Vagina (tissue), 2 donors: ENCODE measurements at places on chromosomes 3 and 15. TPM values are rescaled to one million over a fixed set of nuclear protein-coding genes. Genes with fewer than 3 reads are reported as not detected.

DNA sequence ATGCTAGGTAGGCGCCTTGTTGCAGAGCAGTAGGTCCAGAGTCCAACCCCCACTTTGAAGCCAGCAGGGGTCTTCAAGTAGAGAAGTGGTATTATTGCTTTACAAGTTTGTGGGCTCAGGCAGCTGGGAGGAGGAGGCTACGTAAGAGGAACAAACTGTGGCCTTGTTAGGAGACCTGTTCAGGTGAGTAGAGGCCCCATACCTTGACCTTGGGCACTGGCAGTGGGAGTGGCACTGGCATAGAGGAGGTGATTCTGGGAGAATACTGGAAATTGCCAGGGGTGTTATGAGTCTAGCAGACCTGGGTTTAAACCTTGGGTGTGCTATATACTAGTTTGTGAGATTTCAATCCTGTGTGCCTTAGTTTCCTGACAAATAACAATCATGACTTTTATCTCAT is 34.6 kb upstream of the SCAANT1 start:
- no peak overlapping the region for H3K27ac ChIP-seq
- H3K27me3 ChIP-seq = no peaks in the 10 kb centered on the region
- peaks cover 33% of the 10 kb centered on the region for H3K4me1 ChIP-seq
- no peak for DNase-seq

- no peak overlapping the region for H3K27ac ChIP-seq
- H3K36me3 ChIP-seq = no peaks in the 10 kb centered on the region
- no peak overlapping the region for H3K4me3 ChIP-seq
- no peak for DNase-seq
- no peaks in the 10 kb centered on the region for H3K27me3 ChIP-seq
Measured at GRCh38 chr3:64176461-64176996, 48.7 kb downstream of the PRICKLE2 start.

DNA sequence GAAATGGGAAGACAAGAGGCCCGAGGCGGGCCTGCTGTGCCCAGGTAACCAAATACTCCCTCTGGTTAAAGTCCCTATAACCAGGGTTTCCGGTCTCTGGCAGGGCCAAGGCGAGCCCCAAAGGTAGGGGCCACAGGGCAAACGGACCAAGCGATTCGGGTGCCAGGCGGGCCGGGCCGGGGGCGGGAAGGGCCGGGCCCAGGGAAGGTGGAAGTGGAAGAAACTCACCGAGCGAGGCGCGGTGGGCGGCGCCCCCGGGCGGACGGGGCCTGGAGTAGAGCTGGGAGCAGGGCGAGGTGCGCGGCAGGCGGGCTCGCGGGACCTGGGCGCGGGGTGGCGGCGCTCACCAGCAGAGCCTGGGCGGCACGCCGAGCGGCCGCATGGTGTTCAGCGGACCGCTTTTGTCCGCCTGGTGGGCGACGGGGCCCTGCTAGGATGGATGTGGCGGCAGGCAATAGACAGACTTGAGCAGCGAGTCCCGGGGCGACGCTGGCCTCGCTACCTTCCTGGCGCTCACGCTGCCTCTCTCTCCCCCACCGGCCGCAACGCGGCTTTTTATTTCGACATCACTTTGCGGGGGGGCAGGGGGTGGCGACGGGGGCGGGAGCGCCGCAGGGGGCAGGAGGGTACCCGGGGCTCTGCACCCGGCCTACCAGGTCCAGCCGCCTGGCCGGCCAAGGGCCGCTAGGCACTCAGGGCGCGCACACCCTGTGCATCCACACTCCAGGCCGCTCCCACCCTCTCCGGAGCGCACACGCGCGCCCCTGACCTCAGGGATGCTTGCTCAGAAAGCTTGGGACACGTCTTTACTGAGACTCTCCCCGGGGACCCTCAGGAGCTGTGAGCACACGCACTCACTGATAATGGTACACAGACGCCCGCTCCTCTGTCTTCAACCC is at the start of gene GATA2:
GATA2 (minus strand) TSS at position 531 of the 899 bp plus-strand sequence. CDS start 6,170 bp downstream, outside the sequence.
- peak within 1 kb of the TSS; percentile 83 for H3K4me3 ChIP-seq
- peaks cover 63% of the 10 kb centered on the region for H3K4me1 ChIP-seq
- H3K27me3 ChIP-seq = no peaks in the 10 kb centered on the region

GRCh38 chr15:27850981-27851857 is 247.9 kb downstream of the OCA2 start:
- H3K4me3 ChIP-seq = no peak overlapping the region
- H3K27ac ChIP-seq = no peak overlapping the region
- no peaks in the 10 kb centered on the region for H3K27me3 ChIP-seq

- no peak for DNase-seq
- H3K27ac ChIP-seq = no peak overlapping the region
- no peaks in the 10 kb centered on the region for H3K36me3 ChIP-seq
Measured at GRCh38 chr15:99734575-99734974, 1.3 kb upstream of the LYSMD4 start.

DNA sequence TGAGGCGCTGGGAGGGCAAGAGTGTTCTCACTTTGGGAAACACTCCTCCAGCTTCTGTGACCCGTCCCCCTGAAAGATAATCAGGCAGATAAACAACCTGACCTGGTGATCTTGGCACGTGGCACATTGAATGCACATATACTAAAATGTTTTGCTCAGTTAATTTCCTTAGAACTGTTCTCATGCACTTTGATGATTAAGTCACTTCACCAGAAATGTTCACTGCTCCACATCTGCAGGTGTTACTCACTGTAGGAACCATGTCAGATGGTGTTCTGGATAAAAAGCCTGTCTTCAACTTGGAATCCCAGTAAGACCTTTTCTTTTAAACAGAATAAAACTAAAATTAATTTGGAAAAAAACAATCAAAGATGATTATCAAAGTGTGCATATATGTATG is 24.6 kb upstream of the NIPA2 start:
- H3K27me3 ChIP-seq = no peaks in the 10 kb centered on the region
- no peak overlapping the region for H3K4me3 ChIP-seq
- no peaks in the 10 kb centered on the region for H3K4me1 ChIP-seq

DNA sequence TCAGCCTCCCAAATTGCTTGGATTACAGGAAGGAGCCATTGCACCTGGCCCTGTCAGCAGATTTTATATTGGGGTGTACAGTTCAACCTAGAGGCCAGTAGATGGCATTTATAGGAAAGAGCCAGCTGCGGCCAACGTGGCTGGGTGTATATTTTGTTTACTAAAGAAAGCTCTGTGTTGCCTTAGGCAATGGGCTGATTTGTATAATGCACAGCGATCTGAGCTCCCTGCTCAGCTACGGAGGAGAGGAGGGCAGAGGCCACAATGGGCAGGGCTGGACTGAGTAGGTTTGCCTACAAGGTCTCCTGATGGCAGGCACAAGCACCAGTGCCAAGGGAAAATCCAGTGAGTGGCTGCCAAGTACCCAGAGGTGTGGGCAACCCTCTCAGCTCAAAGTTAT is 282.4 kb downstream of the ARPP21 start:
- DNase-seq = no peak
- no peak overlapping the region for H3K4me3 ChIP-seq
- H3K27ac ChIP-seq = no peak overlapping the region
- H3K36me3 ChIP-seq = no peaks in the 10 kb centered on the region
- H3K27me3 ChIP-seq = no peaks in the 10 kb centered on the region

- H3K27ac ChIP-seq = no peak overlapping the region
- H3K36me3 ChIP-seq = peaks cover 3% of the 10 kb centered on the region
- H3K27me3 ChIP-seq = no peaks in the 10 kb centered on the region
- no peaks in the 10 kb centered on the region for H3K4me1 ChIP-seq
- no peak for DNase-seq
Measured at GRCh38 chr15:71011503-71012155, 103.6 kb upstream of the THSD4 start.

DNA sequence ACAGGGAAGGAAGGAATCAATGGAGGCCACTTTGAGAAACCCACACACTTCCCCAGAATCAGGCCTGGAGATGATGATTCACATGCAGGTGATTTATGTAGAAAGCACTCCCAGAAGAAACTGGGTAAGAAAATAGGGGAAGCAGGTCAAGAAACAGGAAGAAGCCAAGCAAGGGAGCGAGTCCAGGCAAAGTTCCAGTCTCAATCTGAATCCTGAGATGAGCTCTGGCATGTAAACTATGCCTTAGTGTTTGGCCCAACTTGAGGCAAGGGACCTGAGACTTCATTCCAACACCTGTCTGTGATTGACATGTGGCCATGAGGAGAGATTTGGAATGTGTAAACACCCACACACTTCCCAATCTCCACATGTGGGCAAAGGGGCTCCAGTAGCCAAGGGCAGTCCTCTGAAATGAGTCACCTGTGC is 61.6 kb upstream of the CTNNB1 start:
- H3K36me3 ChIP-seq = no peaks in the 10 kb centered on the region
- no peaks in the 10 kb centered on the region for H3K4me1 ChIP-seq
- H3K4me3 ChIP-seq = no peak overlapping the region

GRCh38 chr3:152891678-152892077 is 56.7 kb downstream of the P2RY1 start:
- no peaks in the 10 kb centered on the region for H3K36me3 ChIP-seq
- no peak for DNase-seq
- no peaks in the 10 kb centered on the region for H3K27me3 ChIP-seq
- H3K4me3 ChIP-seq = no peak overlapping the region

DNA sequence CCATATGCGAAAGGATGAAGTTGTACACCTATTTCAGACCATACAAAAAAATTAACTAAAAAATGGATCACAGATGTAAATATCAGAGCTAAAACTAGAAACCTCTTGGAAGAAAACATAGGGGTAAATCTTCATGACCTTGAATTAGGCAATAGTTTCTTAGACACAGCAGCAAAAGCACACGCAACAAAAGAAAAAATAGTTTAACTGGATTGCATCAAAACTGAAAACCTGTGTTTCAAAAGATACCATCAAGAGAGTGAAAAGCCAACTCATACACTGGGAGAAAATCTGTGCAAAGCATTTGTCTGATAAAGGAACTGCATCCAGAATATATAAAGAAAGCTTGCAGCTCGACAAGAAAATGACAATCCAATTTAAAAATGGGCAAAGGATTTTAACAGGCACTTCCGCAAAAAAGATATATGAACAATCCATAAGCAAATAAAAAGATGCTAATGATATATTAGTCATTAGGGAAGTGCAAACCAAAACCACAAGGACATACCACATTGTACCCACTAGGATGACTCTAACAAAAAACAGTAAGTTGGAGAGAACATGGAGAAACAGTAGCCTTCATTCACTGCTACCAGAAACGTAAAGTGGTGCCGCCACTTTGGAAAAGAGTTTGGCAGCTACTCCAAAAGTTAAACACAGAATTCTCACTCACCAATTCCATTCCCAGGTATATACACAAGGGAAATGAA is 263.1 kb downstream of the ADAMTS17 start:
- H3K27ac ChIP-seq = no peak overlapping the region
- H3K4me1 ChIP-seq = no peaks in the 10 kb centered on the region
- no peak for DNase-seq
- H3K27me3 ChIP-seq = no peaks in the 10 kb centered on the region
- no peak overlapping the region for H3K4me3 ChIP-seq

- H3K36me3 ChIP-seq = no peaks in the 10 kb centered on the region
- H3K4me1 ChIP-seq = no peaks in the 10 kb centered on the region
- no peak overlapping the region for H3K4me3 ChIP-seq
- H3K27ac ChIP-seq = no peak overlapping the region
- no peaks in the 10 kb centered on the region for H3K27me3 ChIP-seq
Measured at GRCh38 chr3:127275287-127275781, 12.5 kb downstream of the PRR20G start.

DNA sequence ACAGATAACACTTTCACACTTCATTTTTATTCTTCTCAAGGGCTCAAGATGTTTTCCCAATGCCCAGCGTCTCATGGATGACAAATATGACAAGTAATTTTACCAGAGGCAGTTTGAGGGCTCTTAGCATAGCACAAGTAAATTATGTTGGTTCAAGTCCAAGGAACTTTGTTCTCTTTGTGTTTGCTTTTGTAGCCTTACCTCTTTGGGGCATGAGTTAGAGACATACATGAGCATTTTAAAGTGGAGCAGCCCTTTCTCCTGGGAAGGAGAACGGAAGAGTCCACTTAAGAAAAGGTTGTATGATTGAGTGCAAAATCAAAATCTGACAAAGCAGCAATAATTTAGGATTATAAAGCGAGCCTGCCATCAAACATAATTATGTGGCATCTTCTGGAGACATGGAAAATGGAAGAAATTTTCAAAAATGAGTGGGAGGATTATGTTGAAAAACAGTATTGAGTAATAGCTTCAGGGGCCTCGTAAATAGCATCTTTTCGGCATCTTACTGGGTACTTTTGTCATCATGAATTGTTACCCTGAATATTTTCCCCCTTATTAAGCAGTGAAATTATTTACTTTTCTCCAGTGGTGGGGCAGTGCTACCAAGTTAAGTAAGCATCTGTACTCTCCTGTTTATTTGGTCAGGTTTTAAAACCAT is 65.9 kb downstream of the PGPEP1L start:
- peaks cover 42% of the 10 kb centered on the region for H3K4me1 ChIP-seq
- no peaks in the 10 kb centered on the region for H3K27me3 ChIP-seq
- peaks cover 31% of the 10 kb centered on the region for H3K36me3 ChIP-seq
- no peak for DNase-seq

DNA sequence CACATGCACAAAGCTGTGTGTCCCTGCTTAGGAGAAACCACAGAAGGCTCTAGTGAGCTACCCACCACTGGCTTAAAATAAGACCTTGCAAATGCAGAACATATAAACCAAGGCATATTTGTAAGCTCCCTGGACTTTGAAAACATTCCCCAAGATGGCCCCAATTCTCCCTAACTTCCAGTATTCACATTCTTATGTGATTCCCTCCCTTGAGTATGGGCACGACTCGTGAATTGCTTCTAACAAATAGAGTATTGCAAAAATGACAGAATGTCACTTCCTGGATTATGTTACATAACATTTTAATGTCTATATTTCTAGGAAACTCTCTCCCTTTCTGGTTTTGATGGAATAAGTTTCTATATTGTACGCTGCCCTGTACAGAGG is 131.8 kb upstream of the MCTP2 start:
- no peak overlapping the region for H3K27ac ChIP-seq
- no peaks in the 10 kb centered on the region for H3K27me3 ChIP-seq
- no peak overlapping the region for H3K4me3 ChIP-seq
- H3K4me1 ChIP-seq = no peaks in the 10 kb centered on the region
- no peaks in the 10 kb centered on the region for H3K36me3 ChIP-seq

DNA sequence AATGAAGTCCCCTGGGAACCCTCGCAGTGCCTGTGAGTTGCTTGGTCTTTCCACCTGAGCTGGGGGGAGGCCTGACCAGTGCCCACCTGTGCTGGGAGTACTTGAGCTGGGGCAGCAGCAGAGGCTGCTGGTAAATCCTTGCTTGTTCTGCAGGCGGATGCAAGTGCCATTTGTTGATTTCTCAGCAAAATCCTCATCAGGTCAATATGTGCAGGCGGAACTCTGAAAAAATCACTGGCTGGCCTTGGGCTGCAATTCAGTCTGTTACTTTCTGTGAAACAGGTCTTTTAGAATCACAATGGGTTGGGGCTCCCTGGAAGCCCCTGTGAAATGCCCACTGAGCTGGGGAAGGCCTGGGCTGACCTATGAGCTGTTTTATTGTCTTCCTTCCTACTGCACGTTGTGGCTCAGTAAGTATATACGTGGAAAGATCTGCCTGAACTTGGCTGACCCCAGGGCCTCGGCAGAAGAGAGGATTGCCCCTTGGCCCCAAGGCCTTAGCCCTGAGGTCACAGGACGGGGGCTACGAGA is 182.0 kb upstream of the RGMA start:
- no peak overlapping the region for H3K4me3 ChIP-seq
- H3K27ac ChIP-seq = no peak overlapping the region
- H3K27me3 ChIP-seq = no peaks in the 10 kb centered on the region

Gene CHRNA3
- 3.7 TPM for total RNA-seq

Gene CTXND1
- total RNA-seq = 0.49 TPM

Gene STAC
- total RNA-seq = 3.9 TPM

Gene CRYGS
- not detected for total RNA-seq

Gene IL5RA
- total RNA-seq = not detected

Gene C2CD4B
- 0.49 TPM for total RNA-seq

Gene FGF12
- 1.5 TPM for total RNA-seq

Gene THSD4
- 66.8 TPM for total RNA-seq

Gene THRB
- 22.8 TPM for total RNA-seq

Gene CLRN1
- not detected for total RNA-seq

Gene PSMD2
- total RNA-seq = 108 TPM
